ENCODE measurements at places on chromosomes 1 and 21.

DNA sequence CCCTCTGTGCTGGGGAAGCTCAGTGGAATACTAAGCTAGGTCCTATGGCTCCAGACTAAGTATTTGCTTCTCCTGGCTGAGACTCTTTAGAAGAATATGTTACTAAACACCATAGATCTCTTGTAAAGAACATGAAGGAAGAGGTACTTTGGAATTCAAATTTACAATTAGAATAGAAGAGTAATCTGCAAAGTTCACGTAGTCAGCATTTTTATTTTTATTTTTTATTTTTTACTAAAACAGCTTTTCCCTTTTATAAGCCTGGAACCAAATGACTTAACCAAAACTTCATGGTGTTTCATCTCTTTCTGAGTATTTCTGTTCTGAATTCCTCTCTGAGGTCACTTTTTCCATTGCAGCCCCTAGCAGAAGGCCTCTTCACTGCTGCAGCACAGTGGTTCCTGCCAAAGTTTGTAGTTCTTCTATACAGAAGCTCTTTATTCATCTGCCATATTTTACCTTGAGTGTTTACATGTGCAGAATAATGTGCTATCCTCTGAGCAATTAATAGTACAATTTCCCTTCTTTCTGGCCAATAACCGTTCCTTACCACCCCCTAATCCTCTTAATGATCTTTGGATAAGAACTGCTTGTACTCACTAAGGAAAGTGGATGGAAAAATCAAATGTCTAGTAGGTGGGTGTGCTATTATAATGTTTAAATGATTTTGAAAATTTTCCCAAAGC, 27.2 kb downstream of the TSEN15 start:
- no peak for DNase-seq

DNA sequence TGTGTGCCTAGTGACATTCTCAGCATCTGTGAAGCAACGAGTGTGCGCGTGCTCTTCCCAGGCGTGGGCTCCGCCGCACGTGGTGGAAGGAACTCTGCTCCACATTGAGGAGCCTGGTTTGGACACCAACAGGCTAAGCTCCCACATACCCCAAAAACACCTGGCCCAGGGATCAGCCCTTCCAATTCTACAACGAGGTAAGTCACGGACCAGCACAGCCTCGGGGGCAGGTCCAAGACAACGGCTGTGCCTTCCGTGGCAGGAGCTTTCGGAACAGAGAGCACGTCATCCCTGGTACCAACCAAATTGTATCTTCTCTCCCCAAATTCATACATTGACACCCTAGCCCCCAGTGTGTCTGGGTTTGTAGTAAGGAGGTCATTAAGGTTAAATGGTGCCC, 27.2 kb upstream of the PDE9A start:
- no peak for DNase-seq

- peak; percentile 35 for DNase-seq
Observed at GRCh38 chr1:181134543-181135436, 46.3 kb downstream of the IER5 start.

- DNase-seq = no peak
Observed at GRCh38 chr1:11279630-11280029, 6.6 kb downstream of the UBIAD1 start.

- no peak for DNase-seq
Observed at GRCh38 chr21:44414291-44415072, 40.8 kb upstream of the LRRC3 start.

GRCh38 chr1:13992489-13993285, 292.7 kb downstream of the PRDM2 start:
- no peak for DNase-seq

All from stimulated activated CD4-positive, alpha-beta T cell treated with anti-CD3 and anti-CD28 coated beads, Interleukin-2, amount 100 ng/mL, for 24 hours (primary cell).